ENCODE measurements at places on chromosomes 2 and 18. TPM values are rescaled to one million over a fixed set of nuclear protein-coding genes. Genes with fewer than 3 reads are reported as not detected.

ZNF512 gene
- 36.9 TPM for total RNA-seq

GRCh38 chr2:232502511-232502910, 14.9 kb upstream of the ECEL1 start:
- no peak for DNase-seq

DNA sequence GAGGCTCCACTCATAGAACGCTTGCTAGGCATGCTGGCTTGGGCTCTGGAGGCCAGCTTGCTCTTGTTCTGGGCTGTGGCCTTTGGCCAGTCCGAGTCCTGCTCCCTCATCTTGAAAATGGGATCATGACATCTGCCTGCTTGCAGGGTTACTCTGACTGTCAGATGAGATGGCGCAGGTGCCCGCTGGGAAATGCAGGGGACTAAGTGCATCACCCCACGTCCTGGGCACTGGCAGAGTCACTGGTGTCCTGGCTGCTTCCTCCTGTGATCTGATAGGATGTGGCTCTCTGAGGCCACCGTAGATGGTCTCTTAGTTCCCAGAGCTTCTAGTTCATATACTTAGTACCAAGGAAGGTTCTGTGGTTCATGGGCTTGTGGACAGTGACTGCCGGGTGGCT, 18.5 kb downstream of the LDLRAD4 start:
- no peak for DNase-seq

G6PC2 gene
- total RNA-seq = not detected

DNA sequence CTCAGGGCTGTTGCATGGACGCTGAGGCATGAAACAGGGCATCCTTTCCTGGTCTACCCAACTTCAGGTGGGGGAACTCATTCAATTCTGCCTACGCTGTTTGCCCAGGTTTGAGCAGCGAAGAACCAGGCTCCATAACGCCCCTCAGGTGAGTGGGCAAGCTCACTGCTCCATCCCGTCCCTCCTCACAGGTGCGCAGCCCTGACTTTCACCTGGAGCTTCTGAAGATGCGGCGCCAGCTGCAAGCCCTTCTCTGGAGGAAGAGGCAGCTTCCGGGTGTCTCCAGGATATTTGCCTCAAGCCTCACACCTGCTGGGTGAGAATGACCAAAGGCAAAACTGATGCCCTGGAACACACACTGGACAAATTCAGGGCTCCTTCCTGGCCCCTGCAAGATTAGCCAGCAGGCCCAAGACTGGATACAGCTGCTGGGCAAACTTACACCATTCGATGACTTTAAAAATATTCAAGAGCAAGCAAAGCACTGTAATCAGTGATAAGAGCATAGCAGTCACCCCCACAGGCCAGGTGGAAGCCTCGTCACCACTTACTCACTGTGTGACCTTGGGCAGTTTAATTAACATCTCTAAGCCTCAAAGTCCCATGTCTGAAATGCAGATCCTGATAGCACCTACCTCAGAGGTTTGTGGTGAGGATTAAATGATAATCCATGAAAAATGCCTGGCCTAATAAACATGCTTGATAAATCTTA, 97.7 kb downstream of the GYPC start:
- DNase-seq = no peak

DNA sequence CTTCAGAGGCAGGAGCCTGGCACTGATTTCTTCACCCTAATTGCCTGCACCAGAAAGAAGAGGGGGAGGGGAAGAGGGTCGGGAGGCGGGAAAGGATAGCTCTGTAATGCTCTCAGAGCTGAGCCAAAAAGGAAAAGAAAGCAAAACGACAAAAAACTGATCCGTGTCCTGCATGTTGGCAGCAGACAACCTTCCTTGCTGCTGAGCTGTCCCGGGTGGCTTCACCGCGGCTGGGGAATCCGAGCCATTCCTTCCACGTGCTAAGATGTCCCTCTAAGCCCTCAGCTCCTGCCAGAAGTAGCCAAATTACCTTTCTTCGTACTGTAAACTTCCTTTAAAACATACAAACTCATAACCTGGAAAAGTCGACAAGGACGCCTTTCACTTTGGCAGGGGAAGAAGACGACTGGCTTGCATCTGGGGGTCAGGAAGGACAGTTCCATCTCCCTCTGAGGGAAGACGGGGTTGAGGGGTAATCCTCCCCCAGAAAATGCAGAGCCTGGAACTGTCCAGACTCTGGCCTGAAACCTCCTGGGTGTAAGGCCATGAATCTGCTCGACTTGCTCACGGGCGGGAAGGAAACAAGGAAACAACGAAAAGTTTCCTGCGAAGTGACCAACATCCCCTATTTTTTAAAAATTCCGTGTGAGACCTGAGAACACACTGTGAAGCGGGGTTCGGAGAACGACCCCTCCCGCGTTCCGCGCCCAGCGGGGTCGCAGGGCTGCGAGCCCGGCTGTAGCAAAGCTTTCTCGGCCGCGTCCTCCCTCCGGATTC, 7.7 kb downstream of the OTX1 start:
- DNase-seq = no peak

NRP2 gene
- 82.0 TPM for total RNA-seq

All from pulmonary artery endothelial cell (primary cell).